Activated T-helper 2 cell treated with anti-CD3 and anti-CD28 coated beads, Interferon-gamma antibody, Interleukin-2, Interleukin-4, amounts not matched to agents 10 μg/mL and 5 μg/mL and 100 μg/mL, durations not matched to agents 14 hours and 24 hours and 36 hours (primary cell): ENCODE measurements at places on chromosomes 5 and 9. TPM values are rescaled to one million over a fixed set of nuclear protein-coding genes. Genes with fewer than 3 reads are reported as not detected.

GRCh38 chr5:174176511-174176910 lies 131.0 kb downstream of the NSG2 start:
- no peaks in the 10 kb centered on the region for H3K36me3 ChIP-seq
- H3K27ac ChIP-seq, result no peak overlapping the region
- H3K4me1 ChIP-seq, result no peaks in the 10 kb centered on the region
- no peak for DNase-seq

MPDZ gene
- not detected in 2 replicates for total RNA-seq

- no peak overlapping the region for H3K27ac ChIP-seq
- H3K4me3 ChIP-seq, result no peak overlapping the region
- no peaks in the 10 kb centered on the region for H3K4me1 ChIP-seq
- no peaks in the 10 kb centered on the region for H3K36me3 ChIP-seq
Observed at GRCh38 chr5:94595281-94595840, 23.0 kb downstream of the KIAA0825 start.

INSYN2B gene
- not detected in 2 replicates for total RNA-seq

- H3K4me3 ChIP-seq, result no peak overlapping the region
- no peaks in the 10 kb centered on the region for H3K27me3 ChIP-seq
- H3K4me1 ChIP-seq, result peaks cover 15% of the 10 kb centered on the region
Observed at GRCh38 chr5:150339165-150339564, 18.3 kb upstream of the TCOF1 start.

- peaks cover 37% of the 10 kb centered on the region for H3K4me1 ChIP-seq
- H3K27me3 ChIP-seq, result no peaks in the 10 kb centered on the region
Observed at GRCh38 chr9:129141066-129142041, 30.1 kb downstream of the PTPA start.

DNA sequence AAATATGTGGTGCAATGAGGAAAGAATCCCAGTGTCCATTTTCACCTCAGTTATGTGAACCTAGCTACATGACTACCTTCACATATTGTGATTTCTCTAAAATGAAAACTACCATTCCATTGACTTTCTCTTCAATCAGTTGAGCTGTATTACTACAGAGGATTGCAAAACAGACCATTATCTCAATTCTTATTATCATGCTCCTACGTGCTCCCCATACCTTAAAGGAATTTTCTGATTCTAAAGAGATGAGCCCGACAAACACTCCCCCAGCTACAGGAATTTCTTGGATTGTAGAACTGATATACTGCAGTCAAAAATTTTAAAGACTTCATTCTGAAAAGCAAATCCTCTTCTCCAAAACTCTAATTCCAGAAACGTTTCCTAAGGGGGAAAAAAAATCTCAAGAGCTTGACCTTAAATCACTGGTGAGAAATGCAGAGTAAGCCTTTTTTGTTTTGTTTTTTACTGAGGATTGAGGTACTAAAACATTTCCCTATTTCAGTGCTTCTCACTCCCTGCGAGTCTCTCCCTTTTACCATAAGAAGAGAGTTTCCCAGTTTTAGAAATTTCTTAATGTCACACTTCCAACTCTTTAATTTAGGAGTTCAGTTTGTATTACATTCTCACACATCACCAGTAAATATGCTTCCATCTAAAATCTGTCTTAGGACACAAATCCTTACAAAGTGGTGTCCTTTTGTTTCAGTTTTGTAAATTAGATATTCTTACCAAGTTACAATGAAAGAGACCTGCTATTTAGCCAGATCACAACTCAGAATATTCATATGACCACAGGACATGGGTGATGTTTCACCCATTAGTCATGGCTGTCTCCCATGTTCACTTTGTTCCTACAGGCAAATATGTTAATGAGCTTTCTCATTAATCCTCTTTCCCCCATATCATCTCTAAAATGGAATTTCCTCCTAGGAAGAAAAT lies 203.8 kb downstream of the TSSK1B start:
- no peak overlapping the region for H3K4me3 ChIP-seq
- DNase-seq, result no peak
- H3K27ac ChIP-seq, result no peak overlapping the region
- peaks cover 40% of the 10 kb centered on the region for H3K27me3 ChIP-seq
- no peaks in the 10 kb centered on the region for H3K36me3 ChIP-seq
- peaks cover 2% of the 10 kb centered on the region for H3K4me1 ChIP-seq

LCN1 gene
- not detected in 2 replicates for total RNA-seq

DNA sequence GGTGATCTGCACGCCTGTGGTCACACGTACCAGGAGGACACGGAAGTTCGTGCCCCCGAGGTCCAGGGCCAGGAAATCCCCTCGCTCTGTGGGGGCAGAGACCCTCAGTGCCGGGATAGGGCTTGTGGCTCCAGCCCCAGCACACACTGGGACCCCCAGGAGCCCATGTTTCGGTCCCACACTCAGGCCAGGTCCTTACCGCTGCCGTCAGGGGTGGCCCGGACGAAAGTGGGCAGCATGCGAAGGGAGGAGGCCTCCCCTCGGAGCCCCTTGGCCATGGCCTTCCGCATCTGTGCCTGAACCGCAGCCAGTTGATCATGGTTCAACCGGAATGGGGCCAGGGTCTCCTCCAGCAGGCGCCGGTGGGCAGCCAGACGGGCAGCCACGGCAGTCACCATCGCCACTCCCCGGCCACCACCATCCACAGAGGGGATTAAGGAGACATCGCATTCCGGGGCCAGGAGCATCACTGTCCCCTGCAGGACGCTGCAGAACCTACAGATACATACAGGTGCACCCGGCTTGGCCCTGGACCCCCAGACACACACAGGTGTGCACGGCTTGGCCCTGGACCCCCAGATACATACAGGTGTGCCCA lies 11.8 kb downstream of the HK3 start:
- no peaks in the 10 kb centered on the region for H3K36me3 ChIP-seq
- H3K4me1 ChIP-seq, result no peaks in the 10 kb centered on the region
- H3K27me3 ChIP-seq, result peaks cover 6% of the 10 kb centered on the region
- H3K4me3 ChIP-seq, result no peak overlapping the region

DNA sequence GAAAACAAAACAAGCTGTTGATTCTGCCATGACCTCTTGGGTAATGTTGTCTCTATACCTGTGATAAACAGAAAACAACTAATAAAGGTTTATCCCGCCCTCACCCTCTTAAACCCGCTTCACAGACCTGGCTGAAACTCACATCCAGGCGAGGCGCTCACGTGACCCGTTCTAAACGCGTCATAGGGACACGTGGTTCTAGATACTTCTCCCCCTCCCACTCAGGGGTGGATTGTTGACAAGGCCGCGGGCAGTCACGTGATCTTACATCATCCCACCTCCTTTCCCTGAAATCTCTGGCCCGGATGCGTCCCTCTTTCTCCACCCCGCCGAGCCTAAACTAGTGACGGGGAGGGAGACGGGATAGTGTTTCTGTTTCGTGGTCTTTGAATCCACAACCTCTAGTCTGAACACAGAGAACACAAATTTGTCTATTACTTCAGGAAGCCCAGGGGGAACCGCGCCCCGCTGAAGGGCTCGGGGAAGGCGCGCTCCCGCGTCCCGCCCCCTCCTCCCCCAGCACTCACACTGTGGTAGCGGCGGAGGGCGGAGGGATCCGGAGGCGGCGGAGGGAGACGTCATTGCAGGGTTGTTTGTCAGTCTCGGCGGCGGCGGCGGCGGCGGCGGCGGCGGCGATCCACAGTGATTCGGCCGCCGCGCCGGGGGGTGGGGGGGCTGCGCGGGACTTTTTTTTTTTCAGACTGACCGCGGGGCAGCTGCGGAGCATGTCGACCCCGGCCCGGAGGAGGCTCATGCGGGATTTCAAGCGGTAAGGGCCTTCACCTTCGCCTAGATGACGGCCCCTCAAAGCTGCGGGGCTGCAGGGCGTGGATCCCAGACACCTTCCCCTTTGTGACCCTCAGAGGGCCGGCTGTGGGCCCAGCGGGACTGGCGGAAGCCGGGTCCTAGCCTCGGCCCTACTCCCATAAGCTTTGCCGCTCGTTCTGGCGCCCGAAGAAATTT lies at the start of gene UBE2B:
TSS of gene UBE2B (plus strand) at position 699 of the 963 bp plus-strand sequence. CDS start at position 726, 27 bp downstream.
- no peaks in the 10 kb centered on the region for H3K27me3 ChIP-seq
- peaks cover 44% of the 10 kb centered on the region for H3K4me1 ChIP-seq
- peak within 1 kb of the TSS; percentile 95 for H3K4me3 ChIP-seq
- DNase-seq, result peak; percentile 94

IL5 gene
- 100.0 and 113 TPM in 2 replicates for total RNA-seq

ADGRV1 gene
- 12.4 TPM in 2 replicates for total RNA-seq

DDX4 gene
- total RNA-seq, result 0.09 TPM in 1 of 2 replicates, not detected in the other
